ENCODE measurements at places on chromosomes 4 and X. TPM values are rescaled to one million over a fixed set of nuclear protein-coding genes. Genes with fewer than 3 reads are reported as not detected.

Gene PDGFRA
- total RNA-seq, result 30.8 TPM

Gene SLC2A9
- total RNA-seq, result 5.1 TPM

Gene TCEAL5
- total RNA-seq, result not detected

Gene SERTM2
- not detected for total RNA-seq

DNA sequence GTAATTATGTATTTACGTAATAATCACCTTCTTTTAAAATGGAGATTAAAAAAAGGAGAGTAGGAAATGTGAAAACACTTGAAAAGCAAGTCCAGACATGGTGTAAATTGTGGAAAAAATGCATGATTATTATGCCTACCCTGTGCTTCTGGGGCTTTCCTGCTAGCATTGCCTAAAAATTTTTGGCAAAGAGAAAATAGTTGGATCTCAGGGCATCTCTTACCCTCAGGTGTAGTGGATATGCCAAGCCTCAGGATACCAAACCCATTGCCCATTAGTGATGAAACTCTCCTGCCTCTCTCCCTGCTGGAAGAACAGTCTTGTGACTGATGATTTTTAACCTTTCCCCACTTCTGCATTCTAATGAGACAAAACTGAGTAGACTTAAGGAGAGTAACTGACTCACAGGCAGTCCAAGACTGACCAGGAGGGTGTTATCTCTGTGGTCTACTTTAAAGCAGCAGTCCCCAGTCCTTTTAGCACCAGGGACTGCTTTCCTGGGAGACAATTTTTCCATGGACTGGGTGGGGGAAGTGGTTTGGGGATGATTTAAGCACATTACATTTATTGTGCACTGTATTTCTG lies 174.6 kb downstream of the ZNF330 start:
- no peak for DNase-seq

DNA sequence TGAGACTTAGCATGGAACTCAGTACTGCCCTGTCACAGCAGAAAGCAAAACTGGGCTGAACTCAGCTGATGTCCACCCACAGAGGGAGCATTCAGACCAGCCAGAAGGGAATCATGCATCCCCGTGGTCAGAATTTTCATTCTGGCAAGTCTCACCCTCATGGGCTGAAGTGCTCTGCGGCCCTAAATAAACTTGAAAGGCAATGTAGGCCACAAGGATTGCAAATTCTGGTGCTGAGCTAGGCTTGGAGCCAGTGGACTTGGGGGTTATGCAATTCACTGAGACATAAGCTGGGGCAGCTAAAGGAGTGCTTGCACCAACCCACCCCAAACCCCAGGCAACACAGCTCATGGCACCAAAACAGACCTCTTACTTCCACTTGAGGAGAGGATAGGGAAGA lies 494.1 kb downstream of the GABRG1 start:
- no peak for DNase-seq

DNA sequence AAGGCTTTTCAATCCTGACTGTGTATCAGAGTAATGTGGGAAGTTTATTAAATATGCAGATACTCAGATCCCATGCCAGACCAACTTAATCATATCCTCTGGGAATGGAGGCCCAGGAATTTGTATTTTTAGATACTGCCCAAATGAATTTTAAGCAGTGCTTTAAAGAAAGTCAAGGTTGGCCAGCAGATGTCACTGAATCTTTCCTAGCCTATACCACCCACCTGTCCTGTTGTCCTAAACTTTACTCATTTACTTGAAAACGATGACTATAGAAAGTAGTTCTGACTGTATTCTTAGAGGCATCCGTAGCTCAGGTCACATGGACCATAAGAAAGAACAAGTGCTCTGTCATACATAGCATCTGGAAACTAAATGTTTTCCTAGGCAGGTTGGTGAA lies 79.9 kb downstream of the AMOT start:
- no peak for DNase-seq

- DNase-seq, result no peak
These were observed 94.5 kb upstream of the RASGEF1B start for GRCh38 chr4:81566161-81566591.

DNA sequence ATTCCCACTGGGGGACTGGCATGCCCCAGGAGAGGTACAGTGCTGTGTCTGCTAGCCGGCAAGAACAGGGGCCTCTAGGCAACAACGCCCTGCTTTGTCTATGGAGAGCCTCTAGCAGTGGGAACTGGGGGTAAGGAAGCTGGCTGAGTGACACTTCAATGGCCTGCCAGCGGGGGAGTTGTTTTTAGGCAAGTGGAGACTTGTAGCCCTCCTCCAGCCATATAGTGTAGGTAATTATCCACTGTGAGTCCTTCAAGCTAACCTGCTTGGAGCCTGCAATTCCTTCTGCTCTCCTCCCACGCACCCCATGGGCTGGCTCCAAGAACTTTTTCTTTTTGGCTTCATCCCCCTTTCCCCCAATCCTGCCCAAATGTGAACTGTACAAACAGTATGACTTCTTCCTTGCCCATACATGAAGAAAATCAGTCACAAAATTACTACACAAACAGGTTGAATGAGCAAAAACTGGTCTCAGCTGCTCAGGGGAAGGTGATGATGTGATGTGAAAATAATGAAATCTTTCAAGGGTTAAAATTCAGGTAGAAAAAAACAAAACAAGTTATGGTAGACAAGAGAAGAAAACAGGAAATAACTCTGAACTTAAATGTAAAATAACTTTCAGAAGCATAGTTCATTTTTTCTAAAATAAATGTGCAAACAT lies 33.1 kb downstream of the LEF1 start:
- no peak for DNase-seq

DNA sequence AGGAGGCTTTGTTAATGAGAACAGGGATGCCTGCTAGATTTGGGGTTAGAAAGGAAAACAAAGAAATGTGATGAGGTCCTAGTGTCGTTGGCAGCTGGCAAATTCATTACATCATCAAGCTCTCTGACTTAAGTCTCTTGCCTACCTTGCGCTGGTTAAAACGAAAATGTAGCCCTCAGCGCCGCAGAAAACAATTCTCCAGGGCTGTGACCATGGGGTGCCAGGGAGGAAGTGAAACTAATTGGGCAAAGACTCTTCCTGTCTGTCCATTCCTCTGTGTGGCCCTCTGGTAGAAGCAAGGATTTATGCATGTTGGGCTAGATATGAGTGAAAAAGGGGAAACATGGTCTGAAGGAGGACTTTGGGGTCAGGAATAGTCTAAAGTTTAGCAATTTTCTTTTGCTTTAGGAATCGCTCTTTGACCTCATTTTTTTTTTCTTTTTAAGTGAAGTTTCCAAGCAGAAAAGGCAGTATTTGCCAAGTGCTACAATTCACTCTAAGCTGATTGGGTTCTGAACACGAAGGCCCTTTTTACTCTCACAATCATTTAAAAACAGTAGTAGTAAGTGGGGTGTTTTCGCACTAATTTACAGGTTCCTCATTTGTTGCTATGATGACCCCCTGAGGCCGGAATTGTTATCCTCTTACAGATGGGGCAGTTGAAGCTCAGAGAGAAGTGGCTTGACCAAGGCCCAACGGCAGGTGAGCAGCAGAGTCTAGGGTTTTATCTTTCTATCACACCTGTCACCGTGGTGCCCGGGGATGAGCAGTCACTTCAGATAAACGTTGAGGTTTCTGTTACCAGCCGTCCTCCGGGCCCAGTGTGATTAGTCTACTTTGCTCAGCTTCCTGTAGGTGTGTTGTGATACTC lies 27.3 kb upstream of the CHRNA9 start:
- DNase-seq, result peak; percentile 44

- DNase-seq, result no peak
These were observed 5.3 kb upstream of the PROM1 start for GRCh38 chr4:16089156-16089555.

DNA sequence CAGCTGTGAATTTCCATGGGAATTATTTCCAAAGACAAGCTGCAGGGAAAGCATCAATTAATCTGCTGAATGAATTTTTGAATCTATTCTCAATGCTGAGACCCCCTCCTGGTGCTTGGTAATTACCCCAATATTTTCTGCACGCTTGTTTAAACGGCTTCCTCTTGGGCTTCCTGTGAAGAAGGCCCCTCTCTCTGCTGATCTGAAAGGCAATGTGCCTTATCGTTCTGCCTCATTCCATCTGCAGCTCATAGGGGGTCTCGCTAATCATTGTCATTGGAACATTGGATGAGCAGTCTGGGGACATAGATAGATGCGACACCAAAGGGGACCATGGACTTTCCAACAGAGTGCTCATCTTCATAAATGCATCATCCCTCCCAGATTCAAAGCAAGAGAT lies 851.6 kb downstream of the PDHA2 start:
- no peak for DNase-seq

DNA sequence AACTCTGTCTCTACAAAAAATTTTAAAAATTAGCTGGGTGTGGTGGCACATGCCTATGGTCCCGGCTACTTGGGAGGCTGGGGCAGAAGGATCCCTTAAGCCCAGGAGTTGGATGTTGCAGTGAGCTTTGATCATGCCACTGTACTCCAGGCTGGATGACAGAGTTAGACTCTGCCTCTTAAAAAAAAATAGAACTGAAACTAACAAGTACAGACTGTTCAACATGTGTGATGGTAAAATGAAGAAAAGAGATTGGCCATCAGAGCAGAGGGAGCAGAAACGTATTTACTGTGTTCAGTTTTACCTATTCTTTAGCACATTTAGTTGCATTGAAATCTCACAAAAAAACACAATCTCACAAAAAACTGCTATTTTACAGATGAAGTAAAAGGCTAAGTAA lies 77.9 kb upstream of the NAP1L5 start:
- DNase-seq, result no peak

- no peak for DNase-seq
These were observed 620.0 kb downstream of the ANKRD50 start for GRCh38 chr4:124092541-124092984.
